Activated naive CD8-positive, alpha-beta T cell treated with anti-CD3 and anti-CD28 coated beads, Interleukin-2, amount 10 ng/mL, durations not matched to agents 7 days and 5 days (primary cell): ENCODE measurements at places on chromosomes 3 and 15. TPM values are rescaled to one million over a fixed set of nuclear protein-coding genes. Genes with fewer than 3 reads are reported as not detected.

The GOLGA6A gene
- total RNA-seq = 0.40 TPM

The SETD5 gene
- total RNA-seq = 149 TPM

GRCh38 chr3:83928391-83928790 is 1030.4 kb upstream of the CADM2 start:
- H3K4me3 ChIP-seq = no peak overlapping the region
- H3K27me3 ChIP-seq = no peaks in the 10 kb centered on the region
- H3K4me1 ChIP-seq = no peaks in the 10 kb centered on the region
- no peak for DNase-seq
- H3K27ac ChIP-seq = no peak overlapping the region

DNA sequence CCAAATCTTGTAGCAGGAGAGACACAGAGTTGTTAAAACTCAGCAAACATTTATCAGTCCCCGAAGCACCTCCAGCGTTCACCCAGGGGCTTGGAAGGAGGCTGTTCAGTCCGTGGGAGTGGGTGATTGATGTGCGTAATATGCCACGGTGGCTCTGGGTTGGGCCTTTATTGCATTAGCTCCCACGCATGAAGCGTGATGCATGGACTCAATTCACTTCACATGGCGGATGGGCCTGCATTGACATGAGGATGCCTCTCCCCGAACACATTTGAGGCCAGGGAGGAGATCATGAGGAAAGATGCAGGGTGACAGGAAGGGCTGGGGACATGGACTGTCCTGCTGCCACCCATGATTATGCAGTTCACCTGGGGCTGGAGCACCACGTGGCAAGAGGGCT is 126.5 kb downstream of the FAM43A start:
- H3K4me3 ChIP-seq = no peak overlapping the region
- peaks cover 1% of the 10 kb centered on the region for H3K4me1 ChIP-seq
- H3K27ac ChIP-seq = no peak overlapping the region
- no peaks in the 10 kb centered on the region for H3K36me3 ChIP-seq

The RTP1 gene
- not detected for total RNA-seq

DNA sequence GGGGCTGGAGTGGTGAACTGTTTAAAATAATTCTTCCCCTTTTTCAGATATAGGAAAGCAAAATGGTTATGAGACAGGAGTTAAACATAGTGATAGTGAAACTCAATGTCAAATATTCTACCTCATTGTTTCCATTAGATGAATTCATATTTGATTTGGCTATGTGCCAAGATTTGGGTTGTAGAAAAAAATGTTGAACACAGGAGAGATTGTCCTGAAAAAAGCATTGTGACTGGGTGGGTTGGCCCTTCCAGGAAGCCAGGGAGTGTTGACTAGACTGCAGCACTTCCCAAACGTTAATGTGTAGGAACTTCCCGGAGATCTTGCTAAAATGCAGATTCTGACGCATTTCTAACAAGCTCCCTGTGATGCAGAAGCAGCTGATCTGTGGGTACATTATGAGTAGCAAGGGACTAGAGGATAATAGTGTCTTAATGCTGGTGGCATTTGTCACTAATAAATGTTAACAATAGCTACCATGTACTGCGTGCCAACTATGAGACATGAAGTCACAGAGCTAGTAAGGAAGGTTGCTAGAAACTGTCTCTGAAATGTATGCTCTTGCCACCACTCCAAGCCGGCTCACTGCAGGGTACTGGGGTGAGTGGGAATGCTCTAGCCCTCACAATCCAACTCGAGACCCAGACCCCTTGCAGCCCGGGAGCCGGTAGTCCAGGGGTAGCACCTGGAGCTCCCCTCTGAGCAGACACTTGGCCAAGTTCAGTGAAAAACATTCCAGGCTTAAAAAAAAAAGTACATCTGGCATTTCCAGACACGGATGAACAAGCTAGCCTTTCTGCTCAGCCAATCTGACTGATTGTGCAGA is 120.6 kb downstream of the CD47 start:
- peaks cover 5% of the 10 kb centered on the region for H3K4me1 ChIP-seq
- H3K4me3 ChIP-seq = no peak overlapping the region
- H3K36me3 ChIP-seq = no peaks in the 10 kb centered on the region
- no peaks in the 10 kb centered on the region for H3K27me3 ChIP-seq

DNA sequence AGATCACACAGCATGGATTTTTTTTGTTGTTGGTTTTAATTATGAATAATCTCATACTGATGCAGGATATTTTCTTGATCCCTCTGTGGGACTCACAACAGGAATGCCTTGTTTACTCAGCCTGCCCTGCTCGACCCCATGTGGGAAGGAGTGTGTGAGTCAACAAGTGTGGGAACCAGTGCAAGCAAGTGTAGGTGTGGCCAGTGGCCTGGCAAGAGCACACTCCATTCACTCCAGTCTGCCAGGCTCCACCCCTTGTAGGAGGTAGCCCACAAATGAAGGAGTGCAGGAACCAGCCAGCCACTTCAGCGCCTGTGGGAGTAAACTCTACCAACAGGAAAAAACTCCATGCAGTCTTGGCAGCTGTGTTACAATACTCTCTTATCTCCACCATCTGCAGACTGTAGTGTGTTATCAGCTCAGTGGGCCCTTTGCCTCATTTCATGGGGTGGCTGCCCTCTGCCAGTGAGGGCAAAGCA is 393.6 kb downstream of the OTOL1 start:
- no peak overlapping the region for H3K4me3 ChIP-seq
- no peaks in the 10 kb centered on the region for H3K36me3 ChIP-seq
- no peak overlapping the region for H3K27ac ChIP-seq
- DNase-seq = no peak
- no peaks in the 10 kb centered on the region for H3K4me1 ChIP-seq
- H3K27me3 ChIP-seq = no peaks in the 10 kb centered on the region

DNA sequence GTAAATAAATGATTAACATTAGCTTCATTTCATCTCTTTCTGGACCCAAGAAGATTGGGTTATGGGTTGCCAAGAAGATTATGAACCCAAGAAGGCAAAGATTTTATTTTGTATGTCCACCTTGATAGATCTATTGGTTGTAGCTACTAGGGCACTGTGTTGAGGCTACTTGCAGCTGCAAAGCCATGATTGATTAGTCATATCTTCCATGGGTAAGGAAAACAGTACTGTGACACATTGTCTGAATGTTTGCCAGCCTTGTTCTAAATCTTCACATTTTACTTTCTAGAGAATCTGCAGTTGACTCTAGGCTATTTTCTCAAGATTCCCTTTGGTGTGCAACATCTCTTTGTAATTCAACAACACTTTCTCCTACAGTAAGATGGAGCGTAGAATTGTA is 229.2 kb upstream of the KCNH8 start:
- no peaks in the 10 kb centered on the region for H3K36me3 ChIP-seq
- no peak overlapping the region for H3K27ac ChIP-seq
- DNase-seq = no peak
- H3K4me3 ChIP-seq = no peak overlapping the region
- H3K27me3 ChIP-seq = no peaks in the 10 kb centered on the region
- H3K4me1 ChIP-seq = no peaks in the 10 kb centered on the region

DNA sequence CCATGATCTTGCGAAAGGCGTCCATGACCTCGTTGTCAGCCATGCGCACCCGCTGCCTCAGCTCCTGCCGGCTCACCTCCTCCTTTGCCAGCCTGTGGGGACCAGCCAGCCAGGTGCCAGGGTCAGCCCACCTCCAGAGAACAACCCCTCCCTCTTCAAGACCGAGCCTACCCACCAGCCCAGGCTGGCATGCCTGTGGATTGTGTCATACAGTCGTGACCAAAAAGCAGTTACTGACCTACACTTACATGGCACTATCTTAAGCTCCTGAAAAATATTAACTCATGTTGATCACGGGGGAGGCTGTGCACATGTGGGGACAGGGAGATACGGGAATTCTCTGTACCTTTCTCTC is 10.7 kb upstream of the CAMK1 start:
- no peak for DNase-seq
- H3K27ac ChIP-seq = peak overlapping the region; percentile 94
- peaks cover 17% of the 10 kb centered on the region for H3K36me3 ChIP-seq
- peak overlapping the region; percentile 67 for H3K4me3 ChIP-seq
- peaks cover 2% of the 10 kb centered on the region for H3K27me3 ChIP-seq

The DNAJB8 gene
- total RNA-seq = not detected

The OIP5 gene
- total RNA-seq = 17.1 TPM

The CA12 gene
- total RNA-seq = not detected

The BMF gene
- total RNA-seq = 24.6 TPM

The MCTP2 gene
- total RNA-seq = 28.5 TPM

The UROC1 gene
- not detected for total RNA-seq

GRCh38 chr15:48096355-48096786 is 24.4 kb upstream of the SLC24A5 start:
- no peaks in the 10 kb centered on the region for H3K36me3 ChIP-seq
- H3K4me3 ChIP-seq = no peak overlapping the region
- no peaks in the 10 kb centered on the region for H3K4me1 ChIP-seq
- peaks cover 8% of the 10 kb centered on the region for H3K27me3 ChIP-seq

The LDHAL6B gene
- not detected for total RNA-seq

- peaks cover 40% of the 10 kb centered on the region for H3K36me3 ChIP-seq
- H3K27me3 ChIP-seq = no peaks in the 10 kb centered on the region
- DNase-seq = no peak
- H3K4me1 ChIP-seq = peaks cover 32% of the 10 kb centered on the region
Measured at GRCh38 chr15:60384526-60385126, 13.2 kb downstream of the ANXA2 start.

DNA sequence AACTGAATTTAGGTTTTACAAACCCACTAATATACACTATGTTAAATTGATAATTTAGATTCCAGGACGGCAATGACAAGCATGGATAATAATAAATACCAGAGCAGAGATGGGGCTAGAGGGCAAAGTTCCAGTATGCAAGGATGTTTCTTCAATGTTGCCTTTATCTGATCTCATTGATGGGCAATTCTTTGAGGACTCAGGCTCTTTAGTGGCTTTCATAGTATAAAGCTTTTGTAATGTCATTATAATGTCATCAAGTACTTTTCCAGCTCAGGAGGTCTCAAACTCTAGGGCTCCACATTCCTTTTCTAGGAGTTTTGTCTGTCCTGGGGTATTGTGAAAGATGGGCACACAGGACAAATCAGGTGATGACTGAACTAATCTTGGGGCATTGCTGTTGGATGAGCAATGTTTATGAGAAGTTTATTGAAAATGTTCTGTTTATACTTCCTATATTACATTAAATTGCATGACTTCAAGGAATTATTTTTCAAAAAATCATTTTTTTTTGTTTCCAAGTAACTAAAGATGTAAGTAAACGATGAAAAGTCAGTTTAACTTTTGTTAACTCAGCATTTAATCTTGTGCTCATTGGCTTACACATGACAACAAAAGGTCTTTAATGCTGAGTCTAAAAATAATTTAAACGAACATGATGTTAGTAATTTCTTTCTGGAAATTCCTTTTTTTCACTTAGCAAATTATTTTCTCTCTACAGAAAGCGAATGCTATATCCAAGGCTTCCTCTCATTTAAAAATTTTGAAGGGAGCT is 116.4 kb downstream of the OXSM start:
- H3K27ac ChIP-seq = no peak overlapping the region
- H3K4me3 ChIP-seq = no peak overlapping the region
- DNase-seq = no peak
- peaks cover 6% of the 10 kb centered on the region for H3K4me1 ChIP-seq
- H3K27me3 ChIP-seq = peaks cover 2% of the 10 kb centered on the region

The TIMP4 gene
- not detected for total RNA-seq

The SLC49A4 gene
- 3.2 TPM for total RNA-seq

DNA sequence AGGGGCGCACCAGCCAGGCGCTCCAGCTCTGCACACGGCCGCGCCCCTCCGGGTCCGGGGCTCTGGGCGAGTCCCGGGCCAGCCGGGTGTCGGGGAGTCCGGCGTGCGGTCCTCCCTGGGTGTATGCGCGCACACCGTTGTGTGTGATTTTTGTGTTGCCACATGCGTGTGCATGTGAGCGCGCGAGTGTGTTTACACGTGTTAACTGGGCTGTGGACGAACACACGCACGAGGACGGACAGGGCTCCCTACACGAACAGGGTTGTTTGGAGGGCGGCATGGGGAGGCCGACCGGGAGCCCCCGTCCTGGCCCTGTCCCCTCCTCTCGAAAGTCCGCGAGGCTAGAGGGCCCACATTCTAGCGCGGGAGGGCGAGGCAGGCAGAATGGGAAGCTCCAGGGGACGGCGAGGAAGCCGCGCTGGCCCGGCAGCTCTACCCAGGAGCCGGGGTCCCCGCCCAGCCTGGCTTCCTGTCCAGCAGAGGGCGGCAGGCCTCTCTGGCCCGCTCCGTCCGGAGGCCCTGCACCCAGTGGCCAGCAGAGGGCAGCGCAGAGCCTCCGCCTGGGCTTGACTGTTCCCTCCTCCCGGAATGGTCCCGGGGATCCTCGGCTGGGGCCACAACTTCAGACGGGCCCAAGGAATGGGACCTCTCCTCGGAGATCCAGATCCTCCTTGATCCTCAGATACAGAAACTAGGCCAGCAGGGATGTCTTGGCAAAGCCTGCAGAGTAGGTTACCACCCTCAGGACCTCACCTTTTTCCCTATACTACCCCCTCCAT is 611 bp upstream of the LINGO1 start:
- H3K27ac ChIP-seq = no peak overlapping the region
- peaks cover 7% of the 10 kb centered on the region for H3K4me1 ChIP-seq
- peaks cover 54% of the 10 kb centered on the region for H3K27me3 ChIP-seq
- DNase-seq = peak; percentile 81
- H3K4me3 ChIP-seq = peak overlapping the region; percentile 37

DNA sequence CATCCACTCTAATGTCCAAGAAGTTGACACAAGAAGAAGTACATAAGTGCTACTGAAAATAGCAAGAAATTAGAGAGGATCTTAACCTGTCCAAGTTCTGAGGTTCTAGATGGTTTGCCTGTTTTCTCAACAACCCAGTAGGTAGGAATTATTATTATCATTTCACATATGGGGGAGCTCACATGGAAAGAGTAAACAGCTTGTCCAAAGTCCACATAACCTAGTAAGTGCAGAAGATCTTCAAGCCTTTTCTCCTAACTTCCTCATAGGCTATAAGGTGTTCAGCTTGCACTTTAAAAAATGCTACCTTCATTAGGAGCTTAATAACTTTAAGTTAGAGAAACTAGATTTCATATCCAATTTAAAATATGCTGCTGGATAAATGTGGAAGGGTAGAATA is 3.0 kb downstream of the SLC2A2 start:
- DNase-seq = no peak
- no peaks in the 10 kb centered on the region for H3K4me1 ChIP-seq
- no peaks in the 10 kb centered on the region for H3K36me3 ChIP-seq
- H3K27me3 ChIP-seq = peaks cover 23% of the 10 kb centered on the region
- H3K27ac ChIP-seq = no peak overlapping the region

The TICRR gene
- 18.6 TPM for total RNA-seq

DNA sequence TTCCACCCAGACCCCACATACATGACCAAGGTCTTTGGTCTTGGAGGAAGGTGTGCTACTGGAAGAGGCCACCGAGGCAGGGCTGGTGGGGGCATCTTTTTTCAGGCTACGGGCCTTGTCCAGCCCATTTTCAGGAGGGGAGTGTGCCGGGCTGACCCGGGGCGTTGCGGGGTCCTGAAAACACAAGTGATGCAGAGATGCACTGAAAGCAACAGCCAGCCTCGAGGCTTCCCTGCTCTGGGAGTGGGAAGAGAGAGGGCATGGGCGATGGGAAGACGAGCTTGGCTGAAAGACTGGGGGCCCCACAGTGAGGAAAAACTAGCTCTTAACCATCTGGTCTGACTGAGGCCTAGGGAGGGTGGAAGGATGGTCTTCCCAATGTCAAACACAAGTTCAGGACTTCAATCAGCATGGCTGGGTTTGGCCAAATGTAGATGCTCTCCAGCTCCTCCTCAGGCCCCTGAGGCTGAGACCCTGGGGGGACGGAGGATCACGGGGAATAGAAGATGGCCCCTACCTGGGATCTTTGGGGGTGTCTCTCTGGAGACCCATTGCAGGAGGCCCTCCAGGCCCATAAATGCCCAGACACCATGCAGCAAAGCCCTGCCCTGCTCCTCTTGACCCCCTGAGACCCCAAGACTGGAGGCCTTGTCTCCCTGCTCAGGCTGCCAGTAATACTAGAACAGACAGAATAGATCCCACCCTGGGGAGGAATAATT is 38.9 kb downstream of the TLE3 start:
- H3K36me3 ChIP-seq = peaks cover 24% of the 10 kb centered on the region
- H3K4me1 ChIP-seq = no peaks in the 10 kb centered on the region
- no peak overlapping the region for H3K4me3 ChIP-seq
- H3K27me3 ChIP-seq = no peaks in the 10 kb centered on the region
